Stimulated activated CD4-positive, alpha-beta T cell treated with anti-CD3 and anti-CD28 coated beads, Interleukin-12 subunit alpha, Interleukin-12 subunit beta, amount 100 ng/mL, for 24 hours (primary cell): ENCODE measurements at places on chromosomes 12 and 14.

GRCh38 chr12:53097564-53098353 lies at the start of gene IGFBP6:
IGFBP6 (plus strand) TSS chr12:53097667; CDS start chr12:53097718, 51 bp downstream.
- DNase-seq = peak; percentile 62

GRCh38 chr12:106582641-106583230 lies at the start of gene RFX4:
RFX4 (plus strand) TSS chr12:106583004; CDS start chr12:106583321, 317 bp downstream.
- no peak for DNase-seq

DNA sequence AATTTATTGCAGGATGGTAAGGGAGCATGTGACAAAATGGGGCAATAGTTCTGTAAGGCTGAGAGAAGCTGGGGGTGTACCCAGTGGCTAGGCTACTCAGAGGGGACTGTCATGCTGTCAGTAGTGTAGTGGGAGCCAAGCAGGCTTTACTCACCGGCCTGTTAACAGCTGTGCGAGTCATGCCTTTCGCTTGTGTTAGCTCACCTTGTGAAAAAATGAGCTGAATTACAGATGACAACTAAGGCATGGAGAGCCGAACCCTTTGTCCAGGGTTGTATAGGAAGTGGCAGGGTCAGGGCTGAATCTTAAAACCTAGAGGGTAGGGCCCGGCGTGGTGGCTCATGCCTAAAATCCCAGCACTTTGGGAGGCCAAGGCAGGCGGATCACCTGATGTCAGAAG lies 37.9 kb downstream of the SH2B3 start:
- DNase-seq = no peak

DNA sequence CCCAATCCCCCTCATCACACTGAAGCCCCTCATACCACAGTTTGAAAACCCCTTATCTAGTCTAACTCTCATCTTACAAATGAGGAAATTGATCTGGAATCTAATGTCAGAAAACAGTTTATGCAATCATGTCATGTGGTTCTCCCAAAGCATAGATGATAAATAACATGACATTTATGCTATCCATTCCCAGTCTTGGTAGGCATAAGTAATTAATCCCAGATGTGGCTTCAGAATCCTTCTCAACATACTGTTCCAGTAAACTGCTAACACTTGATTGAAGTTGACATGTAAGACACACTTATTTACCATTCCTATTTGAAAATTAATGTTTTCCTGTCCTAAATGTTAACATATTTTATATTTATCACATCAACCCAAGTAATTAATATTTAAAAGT lies 168.7 kb downstream of the GALC start:
- no peak for DNase-seq

DNA sequence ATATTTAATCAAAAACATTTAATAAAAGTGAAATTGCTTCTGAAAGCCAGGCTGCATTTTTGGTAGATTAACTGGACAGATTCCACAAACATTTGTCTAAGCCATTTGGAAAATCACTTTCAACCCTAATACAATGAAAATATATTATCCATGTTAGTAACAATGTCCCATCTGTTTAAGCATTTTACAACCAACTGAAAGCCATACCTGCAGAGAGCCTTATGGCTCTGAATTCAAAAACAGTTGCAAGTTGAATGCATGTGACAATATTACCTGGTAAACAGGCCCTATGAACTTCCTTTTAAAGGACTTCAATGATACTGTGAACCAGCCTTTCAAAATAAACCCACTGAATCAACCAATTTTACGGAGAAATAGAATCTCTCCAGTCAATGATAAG lies 468.1 kb downstream of the BTG1 start:
- DNase-seq = no peak

DNA sequence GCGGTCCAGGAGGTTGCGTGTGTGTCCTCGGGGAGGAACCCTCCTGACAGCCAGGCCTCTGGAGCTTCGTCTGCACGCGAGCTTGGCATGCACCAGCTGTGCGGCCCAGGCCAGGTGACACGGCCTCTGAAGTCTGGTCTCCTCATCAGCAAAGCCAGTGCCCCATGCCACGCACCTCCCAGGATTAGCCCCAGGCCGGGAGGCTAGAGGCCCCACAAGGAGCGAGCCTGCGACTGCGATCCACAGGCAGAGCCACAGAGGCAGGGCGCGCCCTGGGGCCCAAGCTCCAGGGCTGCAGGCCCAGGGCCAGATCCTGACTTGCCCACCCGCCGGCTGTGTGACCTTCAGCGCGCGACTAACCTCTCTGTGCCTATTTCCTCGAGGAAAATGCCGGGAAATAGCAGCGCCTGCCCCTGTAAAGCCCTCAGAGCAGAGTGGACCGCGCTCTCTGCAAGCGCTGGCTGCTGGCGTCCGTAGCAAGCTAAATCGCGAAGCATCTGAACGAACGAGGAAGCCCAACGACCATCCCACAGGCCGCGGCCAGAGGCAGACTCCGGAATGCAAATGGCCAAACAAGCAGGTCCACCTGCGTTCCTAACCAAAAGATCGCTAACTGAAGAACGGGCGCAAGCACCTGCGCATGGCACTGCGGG lies 492 bp upstream of the BTBD6 start:
- no peak for DNase-seq

DNA sequence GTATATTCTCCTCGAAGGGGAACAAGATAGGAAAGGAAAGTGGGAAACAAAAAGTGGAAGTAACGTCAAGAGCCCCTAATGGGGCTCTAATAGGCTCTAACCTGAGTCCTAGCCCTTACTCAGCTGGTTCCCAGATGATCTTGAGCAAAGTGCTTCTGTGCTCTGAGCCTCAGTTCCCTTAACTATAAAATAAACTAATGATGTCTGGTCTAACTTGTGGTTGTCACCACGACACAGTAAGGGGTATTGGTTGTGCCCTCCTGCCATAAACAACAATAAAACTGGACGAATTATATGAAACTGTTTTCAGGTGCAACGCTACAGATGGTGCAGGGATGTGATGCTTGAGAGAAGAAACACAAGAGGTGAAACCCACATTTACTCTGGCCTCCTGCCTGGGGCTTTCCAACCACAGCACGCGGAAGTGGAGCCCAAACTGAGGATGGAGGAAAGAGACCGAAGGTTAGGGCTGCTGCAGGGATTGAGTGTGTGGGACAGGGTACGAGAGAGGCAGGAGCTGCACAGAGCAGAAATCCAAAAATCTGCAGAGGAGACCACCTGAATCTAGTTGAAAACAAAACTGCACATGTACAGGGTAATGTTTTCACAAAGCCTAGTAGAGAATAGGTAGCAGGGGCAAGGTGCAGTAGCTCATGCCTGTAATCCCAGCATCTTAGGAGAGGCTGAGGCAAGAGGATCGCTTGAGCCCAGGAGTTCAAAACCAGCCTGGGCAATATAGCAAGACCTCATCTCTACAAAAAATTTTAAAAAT lies 45.6 kb upstream of the BCL2L14 start:
- DNase-seq = peak; percentile 42

DNA sequence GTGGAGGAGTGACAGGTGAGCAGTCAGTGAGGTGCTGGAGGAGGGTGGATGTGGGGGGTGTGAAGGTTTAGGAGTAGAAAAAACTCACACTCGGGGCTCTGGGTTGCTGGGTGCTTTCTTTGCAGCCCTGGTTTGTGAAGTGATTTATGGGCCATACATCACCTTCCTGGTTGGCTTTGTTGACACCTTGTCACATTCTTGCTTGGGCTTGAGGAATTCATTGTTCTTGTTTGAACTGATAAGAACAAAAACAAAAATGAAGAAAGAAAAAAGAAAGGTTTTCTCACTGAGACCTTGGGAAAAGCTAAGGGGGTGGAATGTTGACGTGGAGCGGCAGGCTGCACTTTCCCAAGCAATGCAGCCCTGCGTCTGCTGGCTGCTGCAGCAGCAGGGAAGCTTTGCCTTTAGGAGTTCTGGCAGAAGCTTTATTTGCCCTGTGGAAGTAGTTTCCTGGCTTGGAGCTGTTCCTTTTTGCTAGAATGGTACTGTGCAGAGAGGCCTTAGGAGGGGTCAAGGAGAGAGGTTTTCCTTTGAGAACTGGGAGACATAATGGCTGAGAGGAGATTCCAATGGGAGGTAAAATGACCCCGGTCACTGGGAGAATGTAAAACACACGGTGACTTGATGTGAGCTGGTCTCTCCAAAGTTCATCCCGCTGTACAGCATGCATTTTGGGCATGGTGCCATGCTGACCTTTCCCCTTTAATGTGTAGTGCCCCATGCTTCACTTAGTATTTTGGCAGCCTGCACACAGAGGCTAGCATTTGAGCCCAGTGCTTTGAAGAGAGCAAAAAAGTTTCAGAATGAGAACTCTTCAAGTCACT lies 52.8 kb downstream of the HMGA2 start:
- no peak for DNase-seq
